ENCODE measurements at places on chromosomes 2 and 18.
A peak's percentile ranks its signal among the peaks of the same experiment; 100 is the strongest.

- DNase-seq: peak; percentile 56
Observed at GRCh38 chr2:150679456-150680120, 192.1 kb upstream of the RND3 start.

DNA sequence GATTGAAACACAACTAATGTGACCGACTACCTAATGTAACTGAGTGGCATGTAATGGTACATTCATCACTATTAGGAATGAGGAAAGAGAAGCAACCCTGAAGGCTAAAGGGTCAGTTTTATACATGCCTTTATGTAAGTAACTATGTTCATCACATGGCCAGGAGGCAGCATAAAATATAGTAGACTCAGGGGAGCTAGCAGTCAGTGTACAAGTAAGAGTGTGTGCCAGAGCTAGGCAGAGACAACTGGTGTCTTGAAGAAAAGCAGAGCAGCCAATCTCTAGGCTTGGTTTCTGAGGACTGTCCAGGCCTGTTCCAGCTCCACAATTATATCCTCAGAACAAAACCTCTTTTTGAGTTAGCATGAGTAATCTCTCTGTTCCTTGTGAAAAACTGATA, 18.1 kb downstream of the SMAD2 start:
- DNase-seq: no peak

GRCh38 chr2:38709567-38710194, 41.5 kb downstream of the SRSF7 start:
- no peak for DNase-seq

DNA sequence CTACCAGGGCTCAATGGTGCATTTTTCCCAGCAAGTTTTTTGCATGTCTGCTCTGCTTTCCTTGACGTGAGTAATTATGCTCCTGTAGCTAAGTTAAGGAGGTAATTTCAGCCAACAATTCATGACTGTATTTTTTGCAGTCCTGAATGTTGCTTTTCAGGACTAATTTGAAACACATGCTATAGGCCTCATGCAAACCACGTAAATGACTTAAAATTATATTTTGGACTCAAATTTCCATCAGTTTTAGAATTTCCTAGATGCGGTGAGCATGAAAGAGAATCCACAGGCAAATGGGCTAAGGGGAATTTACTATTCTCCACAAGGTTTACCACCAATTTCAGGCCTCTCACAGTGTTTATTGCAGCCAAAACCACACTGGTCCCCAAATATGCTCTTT, 589.9 kb upstream of the LRRTM1 start:
- DNase-seq: no peak

DNA sequence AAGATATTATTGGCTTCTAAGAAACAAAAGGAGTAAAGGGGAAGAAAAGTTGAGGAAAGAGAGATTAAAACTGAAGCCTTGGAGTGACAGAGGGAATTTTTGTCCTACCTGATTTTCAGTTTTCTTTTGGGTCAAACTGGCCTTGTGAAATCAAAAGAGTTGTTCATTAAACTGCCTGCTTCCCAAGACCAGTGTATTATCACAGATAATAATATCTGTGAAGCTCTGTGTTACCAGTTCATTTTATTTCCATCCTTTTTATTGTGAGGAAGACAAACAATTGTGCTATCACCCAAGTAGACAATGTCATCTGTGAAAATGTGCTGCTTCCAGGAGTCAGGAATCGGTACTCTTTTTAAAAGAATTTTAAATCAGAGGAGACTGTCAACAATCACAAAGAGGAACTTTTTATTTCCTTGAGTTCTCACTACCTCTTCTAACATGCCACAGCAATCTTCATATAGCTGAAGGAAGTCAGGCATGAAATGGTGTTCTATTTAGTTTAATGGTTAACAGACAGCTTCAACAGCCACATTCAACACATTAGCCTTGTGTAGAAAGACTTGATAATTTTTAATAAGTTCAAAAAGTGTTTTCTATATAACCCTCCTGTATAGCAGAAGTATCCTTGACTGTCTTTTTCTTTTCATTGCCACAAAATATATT, 554.8 kb downstream of the PIK3C3 start:
- DNase-seq: no peak
